Fibroblast of pulmonary artery (primary cell): ENCODE measurements at places on chromosomes 1 and 21.

GRCh38 chr1:207956986-207957385, 46.1 kb upstream of the CD34 start:
- no peak for DNase-seq

DNA sequence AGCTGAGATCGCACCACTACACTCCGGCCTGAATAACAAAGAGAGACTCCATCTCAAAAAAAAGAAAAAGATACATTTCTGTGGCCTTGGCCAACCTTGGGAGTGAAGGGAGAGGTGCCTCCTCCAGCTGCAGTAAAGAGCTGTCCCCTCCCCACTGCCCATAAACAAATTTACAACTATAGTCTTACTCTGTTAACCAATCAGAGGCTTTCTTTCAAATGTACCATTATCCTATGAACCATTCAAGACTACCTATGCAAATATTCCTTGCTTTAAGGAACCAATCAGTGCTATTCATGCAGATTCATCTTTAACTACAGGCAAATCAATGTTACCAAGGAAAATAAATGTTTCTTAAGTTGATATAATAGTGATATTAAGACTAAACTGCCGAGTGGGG, 1.0 kb downstream of the CELA2B start:
- DNase-seq, result no peak

DNA sequence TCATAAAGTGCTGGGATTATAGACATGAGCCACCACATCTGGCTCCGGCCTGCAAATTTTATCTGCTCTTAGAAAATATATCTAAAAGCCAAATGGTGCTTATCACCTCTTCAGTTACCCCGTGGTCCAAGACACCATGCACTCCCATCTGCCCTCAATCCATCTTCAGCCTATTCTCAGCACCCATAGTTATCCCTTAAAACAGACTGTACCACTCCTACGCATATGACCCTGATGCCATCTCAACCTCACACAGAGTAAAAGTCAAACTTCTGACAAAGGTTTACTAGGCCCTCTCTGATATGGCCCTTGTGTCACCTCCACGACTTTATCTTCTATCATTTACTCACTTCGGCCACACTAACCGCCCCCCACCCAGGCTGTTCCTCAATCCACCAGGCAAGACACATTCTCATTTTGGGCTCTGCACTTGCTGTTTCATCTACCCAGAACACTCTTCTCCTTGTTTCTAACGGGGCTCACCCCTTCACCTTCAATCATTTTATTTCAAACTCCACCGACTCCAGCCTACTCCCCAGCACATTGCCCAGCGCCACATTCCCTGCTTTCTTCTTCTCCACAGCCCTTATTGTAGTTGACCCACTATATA, 33.0 kb downstream of the USP48 start:
- DNase-seq, result no peak

GRCh38 chr1:154744352-154745035, 125.6 kb downstream of the KCNN3 start:
- no peak for DNase-seq

GRCh38 chr1:214493126-214493796, 58.1 kb downstream of the PTPN14 start:
- DNase-seq, result no peak

DNA sequence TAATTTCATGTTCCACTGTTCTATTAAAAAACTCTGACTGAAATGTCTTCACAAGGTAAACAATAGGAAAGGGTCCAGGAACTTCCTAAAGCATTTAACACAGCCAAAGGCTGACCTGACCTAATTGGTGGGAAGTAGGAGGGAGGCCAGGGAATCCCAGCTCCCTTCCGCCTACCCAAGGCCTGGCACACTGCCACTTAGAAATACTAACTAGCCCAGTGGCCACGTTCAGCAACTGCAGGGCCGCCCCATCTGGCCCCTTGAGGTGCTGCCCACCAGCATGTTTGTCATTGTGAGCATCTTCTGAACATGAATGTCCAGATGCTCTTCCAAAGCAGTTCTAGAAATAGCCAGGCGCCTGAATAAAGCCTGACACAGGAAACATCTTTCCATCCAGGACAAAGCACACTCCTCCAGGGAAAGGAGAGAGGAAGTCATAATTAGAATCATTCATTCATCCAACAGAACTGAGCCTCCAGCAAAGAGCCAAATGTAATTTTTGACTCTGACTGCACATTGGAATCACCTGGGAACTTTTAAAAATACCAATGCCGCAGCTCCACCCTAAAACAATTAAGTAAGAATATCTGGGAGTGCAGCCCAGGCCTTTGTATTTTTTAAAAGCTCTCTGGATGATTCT, 44.6 kb upstream of the BCL9 start:
- DNase-seq, result peak; percentile 68

- peak; percentile 39 for DNase-seq
Measured at GRCh38 chr1:214983126-214983869, 99.2 kb upstream of the KCNK2 start.

- DNase-seq, result no peak
Measured at GRCh38 chr1:1968767-1969504, 34.6 kb downstream of the CFAP74 start.

DNA sequence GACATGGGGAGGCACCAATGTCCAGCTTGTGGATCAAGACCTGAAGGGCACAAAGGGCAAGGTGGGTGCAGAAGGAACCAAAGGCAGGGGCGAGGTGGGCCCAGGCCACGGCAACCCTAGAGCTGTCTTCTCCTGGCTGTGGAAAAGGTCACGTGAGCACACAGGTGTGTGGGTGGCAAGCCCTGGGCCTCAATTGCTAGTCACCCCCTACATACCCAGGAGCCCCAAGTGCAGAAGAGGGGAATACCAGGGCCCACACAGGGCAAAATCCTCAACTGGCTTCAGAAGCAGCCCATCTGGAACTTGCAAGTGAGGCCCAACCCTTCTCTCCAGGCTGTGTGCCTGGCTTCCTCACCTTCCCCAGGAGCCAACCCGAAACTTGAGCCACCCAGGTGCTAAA, 25.6 kb downstream of the ZBTB17 start:
- no peak for DNase-seq

- DNase-seq, result no peak
Measured at GRCh38 chr1:210250665-210250997, 18.0 kb downstream of the SERTAD4 start.

- peak; percentile 7 for DNase-seq
Measured at GRCh38 chr1:197066719-197067456, at the start of gene F13B. F13B (minus strand) TSS chr1:197067260; CDS start chr1:197067223, 37 bp downstream.

- no peak for DNase-seq
Measured at GRCh38 chr1:158259117-158259516, 4.9 kb downstream of the CD1A start.

DNA sequence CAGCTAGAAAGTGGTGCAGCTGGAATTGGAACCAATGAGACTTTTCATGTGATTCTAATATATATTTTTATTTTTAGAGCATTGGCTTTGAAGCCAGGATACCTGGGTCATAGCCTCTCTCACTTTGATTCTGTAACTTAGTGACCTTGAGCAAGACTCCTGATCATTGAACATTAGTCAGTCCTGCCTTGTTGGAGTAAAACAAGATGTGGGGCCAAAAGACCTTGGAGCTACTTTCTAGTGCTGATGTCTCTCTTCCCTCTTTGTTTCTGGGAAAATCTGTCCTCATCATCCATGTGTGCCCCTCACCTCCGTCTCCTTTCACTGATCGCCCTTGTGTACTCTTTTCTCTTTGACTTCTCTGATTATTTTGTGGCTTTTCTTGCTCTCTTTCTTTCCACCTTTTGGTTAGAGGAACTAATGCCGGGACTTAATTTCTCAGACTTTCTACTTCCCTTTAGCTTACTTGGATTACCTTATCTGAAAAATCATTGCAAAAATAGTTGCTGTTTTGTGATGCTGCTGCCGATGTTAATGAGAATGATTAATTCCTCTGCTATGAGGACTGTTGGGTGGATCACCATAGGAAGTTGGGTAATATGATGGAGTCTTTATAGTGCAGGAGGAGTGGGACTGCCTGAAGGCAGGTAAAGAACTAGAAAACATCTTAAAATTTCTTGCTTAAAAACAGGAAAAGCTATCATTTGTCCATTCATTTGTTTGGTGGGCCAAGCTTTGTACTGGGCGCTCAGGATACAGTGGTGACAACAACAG, 72.0 kb downstream of the NOS1AP start:
- DNase-seq, result peak; percentile 48

- DNase-seq, result peak; percentile 56
Measured at GRCh38 chr1:215567491-215568298, 591 bp downstream of the KCTD3 start.

DNA sequence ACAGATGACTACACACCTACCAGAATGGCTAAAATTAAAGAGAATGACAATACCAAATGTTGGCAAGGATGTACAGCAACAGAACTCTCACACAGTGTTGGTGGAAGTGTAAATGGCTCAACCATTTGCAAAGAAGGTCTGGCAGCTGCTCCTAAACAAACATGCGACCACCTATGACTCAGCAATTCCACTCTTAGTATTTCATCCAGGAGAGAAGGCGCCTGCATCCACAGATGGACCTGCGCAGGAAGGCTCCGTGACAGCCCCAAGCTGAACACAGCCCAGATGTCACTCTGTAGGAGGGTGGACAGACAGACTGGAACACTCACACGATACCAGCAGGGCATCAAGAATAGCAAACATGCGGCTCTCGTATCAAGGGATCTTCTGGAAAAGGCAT, 6.7 kb downstream of the PTTG1IP start:
- peak; percentile 73 for DNase-seq

GRCh38 chr1:33273961-33274371, 17.7 kb downstream of the ZNF362 start:
- DNase-seq, result no peak

DNA sequence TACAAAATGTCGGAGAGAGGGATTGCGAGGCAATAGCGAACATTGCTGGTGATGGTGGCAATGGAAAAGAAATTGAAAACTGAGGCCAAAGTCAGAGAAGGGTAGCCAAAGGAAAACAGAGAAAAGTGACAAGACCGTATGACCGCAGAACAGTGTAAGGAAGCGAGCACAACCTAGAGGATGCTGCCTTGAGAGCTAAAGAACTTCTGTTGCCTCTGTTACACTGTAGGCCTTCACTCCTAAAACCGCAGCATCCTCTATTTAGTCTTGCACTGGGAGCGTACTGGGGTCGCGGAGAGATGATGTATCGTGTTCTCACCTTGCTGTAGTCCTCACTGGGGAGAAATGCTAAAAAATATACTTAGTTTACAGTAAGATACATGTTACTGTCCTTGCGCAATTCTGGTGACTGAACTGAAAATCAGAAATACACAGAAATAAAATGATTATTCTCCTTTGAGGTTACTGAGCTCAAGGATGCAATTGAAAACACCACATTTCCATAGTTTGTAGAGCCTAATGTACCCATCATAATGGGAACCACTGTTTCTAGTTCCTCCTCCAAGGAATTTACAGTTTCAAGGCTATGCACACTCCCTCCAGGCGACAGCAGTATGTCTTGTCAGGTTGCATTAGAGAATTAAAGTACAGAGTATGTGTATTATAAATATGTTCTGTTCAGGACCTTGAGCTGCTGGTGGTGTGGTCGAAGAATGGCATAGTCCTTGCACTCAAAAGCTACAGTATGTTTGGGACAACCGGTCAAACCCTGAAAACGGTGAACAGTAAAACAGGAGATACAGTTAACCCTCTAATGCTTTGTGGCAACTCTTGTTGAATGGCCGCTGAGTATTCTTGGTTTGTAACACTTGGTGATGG, 1.3 kb downstream of the NEK7 start:
- DNase-seq, result peak; percentile 43

DNA sequence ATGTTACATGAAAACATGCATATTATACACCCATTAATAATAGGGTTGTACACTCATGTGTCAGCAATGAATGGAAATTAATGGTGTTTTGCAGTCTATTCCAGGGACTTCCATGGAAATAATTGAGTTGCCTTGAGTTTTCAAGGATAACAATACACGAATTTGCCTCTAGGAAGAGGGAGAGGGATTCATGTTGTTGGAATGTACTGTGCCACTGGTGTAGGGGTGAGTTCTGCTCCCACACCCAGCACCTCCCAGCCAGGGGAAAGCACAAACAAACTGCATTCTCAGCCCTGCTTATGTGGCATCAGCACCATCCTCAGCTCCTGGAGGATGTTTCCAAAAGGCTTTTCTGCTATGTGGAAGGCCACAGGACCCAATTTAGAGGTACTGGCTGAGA, 57.8 kb downstream of the BCAR3 start:
- DNase-seq, result peak; percentile 80

DNA sequence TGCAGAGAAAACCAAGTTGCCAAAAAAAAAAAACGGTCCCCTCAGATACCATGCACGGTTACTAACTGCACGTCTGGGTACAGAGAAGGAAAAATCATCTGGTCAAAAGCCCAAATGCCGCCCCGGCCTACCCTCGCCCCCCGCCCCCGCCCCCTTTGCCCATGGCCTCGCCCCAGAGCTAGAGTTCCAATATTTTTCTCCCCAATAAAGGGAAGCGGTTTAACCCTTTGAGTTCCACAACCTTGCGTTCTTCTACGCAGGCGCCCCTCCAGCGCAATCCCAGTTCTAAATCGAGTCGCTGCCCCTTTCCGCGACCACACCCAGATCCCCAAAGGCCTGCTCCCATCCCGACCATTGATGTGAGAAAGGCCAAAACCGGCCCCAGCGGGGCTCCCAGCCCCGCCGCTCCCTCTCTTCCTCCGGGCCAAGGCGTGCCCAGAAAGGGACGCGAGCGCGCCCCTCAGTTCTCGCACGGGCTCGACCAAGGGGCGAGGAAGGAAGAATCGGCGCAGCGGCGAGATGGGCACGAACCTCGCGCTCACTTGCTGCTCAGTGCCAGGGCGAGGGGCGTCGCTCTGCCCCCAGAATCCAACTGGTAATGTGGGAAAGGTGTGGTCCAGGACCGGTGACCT, 797 bp downstream of the WDR47 start:
- peak; percentile 16 for DNase-seq

- DNase-seq, result no peak
Measured at GRCh38 chr1:17564458-17565393, 25.2 kb downstream of the ARHGEF10L start.

- no peak for DNase-seq
Measured at GRCh38 chr1:221915764-221916163, 173.9 kb upstream of the DUSP10 start.

DNA sequence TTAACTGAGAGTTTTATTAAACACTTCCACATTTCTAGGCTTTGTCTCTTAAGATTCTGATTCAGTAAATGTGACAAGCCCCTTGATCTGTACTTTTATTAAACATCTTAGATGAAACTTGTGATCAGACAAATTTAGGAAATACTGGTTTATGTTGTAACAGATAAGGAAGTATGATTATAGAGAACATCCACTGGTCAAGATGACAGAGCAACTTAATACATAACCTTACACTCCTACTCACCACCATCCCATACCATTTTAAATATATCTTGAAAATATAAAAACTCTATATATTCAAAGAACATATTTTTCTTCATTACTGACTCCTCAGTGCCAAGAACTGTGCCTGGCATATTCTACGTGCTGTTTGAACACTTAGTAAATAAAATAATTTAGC, 217.5 kb downstream of the LRRC40 start:
- no peak for DNase-seq

DNA sequence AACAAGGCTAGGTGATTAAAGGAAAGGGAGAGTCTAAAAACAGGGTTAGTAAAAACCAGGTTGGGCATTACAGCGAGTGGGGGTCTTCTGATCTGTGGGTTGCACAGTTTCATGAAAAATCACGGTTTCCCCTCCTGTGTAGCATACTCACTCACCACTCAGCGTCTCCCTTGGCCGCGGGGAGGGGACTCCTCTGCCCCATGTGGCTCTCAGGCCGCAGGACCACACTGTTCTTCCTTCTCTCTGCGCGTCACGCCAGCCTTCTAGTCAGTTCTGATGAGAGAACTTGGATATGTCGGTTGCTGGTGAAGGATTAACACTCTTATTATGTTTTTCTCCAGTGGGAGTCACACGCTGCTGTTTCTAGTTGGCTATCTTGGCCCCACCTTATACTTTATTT, 254.6 kb upstream of the LRRC7 start:
- no peak for DNase-seq
